Stimulated activated CD8-positive, alpha-beta memory T cell treated with anti-CD3 and anti-CD28 coated beads, Interleukin-4, amount 100 ng/mL, for 1 hour (primary cell): ENCODE measurements at places on chromosomes 7 and 10.

DNA sequence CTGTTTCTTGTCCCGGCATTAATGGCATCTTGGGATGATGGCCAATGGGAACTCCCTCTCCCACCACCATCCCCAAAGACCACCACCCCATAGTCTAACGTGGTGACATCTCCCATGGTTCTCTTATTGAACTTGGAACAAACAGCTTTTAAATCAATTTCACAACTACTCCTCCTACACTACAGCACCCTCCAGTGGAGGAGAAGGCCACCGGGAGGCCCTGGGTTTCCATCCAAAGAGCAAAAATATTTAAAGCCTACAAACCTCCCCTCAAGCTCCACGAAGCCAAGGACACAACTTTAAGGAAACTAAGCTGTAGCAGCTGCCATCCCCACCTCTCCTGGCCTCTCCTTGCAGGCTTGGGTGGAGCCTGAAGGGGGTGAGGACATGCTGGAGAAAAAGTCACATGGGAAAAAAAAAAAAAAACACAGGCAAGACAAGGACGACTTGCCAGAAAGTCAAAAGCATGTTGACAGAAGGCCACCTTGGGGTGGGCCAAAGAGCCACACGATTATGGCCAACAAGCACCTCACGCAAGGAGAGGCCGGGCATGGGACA lies 94.0 kb upstream of the LANCL2 start:
- DNase-seq: no peak

DNA sequence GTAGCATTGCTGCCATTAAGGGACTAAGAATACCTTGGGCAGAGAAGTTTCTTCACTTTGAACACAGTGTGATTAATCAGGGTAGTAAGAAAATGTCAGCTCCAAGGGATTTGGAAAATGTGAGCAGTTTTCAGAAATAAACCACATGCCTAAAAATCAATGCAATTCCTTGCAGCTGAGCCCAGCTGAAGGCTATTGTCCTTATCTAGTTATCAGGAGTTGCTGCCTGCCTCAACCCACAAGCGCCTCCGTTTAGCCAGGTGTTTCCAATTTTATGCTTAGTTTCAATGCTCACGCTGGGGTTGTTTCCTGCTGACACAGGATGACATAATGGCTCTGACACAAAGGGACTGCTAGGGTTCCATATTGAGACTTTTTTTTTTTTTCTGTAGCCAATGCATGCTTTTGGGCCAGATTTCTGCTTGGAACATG lies 132.3 kb upstream of the ANK3 start:
- DNase-seq: no peak

DNA sequence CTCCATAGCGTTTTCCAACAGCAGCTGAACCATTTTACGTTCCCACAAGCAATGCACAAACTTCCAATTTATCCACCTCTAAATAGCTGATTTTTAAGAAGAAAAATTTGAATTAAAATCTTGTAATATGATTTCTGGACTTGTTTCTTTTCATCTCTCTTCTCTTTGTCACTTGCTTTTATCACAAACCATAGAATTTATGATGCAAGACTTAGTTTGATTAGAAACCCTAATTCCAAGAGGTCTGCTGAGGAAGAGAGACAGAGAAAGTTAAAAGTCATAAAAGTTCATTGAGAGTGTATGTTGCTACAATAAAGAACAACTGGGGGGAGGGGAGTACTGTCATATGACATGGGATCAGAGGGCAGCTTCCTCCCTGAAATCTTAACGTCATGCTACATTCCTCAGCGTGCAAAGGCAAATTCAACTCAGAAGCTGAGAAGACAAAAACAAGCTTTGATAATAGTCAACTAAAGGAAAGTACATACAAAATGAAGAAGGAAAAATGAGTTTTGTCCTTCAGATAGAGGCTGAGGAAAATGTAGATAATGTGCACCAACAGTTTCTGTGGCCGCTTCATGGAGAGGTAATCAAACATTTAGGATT lies 18.4 kb upstream of the CUBN start:
- no peak for DNase-seq

DNA sequence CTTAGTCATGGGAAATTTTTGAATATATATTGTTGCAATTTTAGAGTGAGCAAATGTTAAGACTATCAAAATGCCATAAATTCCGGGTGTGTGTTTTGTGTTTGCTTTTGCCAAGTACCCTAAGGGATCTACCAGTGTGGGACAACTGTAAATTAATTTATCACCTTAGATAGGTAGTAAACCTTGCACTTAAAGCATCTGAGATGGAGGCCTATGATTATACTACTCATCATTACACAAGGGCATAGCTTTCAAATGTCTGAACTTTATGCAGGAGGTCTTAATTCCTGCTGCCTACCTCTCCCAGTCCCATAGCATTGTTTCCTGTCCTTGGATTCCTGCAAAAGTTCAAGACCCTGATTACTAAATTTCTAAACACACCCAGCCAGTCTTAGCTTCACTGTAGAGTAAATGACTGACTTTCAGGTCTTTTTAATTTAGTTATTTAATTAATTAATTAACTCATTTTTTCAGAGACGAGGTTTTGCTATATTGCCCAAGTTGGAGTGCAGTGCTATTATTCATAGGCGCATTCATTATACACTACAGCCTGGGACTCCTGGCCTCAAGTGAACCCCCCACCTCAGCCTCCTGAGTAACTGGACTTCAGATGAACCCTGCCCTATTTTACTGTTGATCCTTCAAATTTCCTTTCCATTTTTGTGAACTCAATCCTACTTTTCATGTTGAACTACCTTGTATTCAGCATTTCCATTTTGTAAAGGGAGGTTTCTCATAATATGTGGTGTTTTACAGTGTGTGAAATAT lies 47.0 kb downstream of the THSD7A start:
- DNase-seq: no peak

DNA sequence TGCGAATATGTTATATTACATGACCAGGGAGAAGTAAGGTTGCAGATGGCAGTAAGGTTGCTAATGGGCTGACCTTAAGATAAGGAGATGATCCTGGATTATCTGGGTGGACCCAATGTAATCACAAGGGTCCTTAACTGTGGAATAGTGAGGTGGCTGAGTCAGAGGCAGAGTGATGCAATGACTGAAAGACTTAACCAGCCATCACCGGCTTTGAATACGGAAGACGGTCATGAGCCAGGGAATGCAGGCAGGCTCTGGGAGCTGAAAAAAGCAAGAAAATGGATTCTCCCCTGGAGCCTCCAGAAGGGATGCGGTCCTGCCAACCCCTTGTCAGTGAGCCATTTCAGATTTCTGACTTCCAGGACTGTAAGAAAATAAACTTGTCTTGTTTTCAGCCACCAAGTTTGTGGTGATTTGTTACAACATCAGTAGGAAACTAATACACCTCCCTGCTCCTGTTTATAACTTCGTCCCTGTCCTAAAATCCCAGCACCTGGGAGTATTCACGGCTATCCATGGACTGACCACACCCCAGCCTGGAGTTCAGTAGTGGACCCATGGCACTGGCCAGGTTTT lies 4.6 kb upstream of the C10orf95 start:
- no peak for DNase-seq

GRCh38 chr10:52483587-52483986 lies 169.5 kb downstream of the DKK1 start:
- no peak for DNase-seq

DNA sequence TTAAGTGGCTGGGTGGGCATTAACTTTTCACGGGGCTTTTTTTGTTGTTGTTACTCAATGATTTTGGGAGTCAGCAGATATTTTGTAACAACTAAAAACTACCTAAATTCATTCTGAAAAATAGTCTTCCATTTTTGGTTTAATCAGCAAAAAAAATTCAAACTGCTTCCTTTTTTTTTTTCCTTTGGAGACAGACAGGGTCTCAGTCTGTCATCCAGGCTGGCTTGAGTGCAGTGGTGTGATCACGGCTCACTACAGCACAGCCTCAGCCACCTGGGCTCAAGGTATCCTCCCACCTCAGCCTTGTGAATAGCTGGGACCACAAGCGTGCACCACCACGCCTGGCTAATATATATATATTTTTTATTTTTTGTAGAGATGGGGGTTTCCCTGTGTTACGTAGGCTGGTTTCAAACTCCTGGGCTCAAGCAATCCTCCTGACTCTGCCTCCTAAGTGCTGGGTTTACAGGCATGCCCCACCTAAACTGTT lies 36.5 kb downstream of the SKIDA1 start:
- DNase-seq: no peak

GRCh38 chr7:32522746-32523530 lies 27.6 kb downstream of the AVL9 start:
- DNase-seq: no peak

GRCh38 chr7:101537205-101537604 lies 91.9 kb downstream of the MYL10 start:
- DNase-seq: no peak

DNA sequence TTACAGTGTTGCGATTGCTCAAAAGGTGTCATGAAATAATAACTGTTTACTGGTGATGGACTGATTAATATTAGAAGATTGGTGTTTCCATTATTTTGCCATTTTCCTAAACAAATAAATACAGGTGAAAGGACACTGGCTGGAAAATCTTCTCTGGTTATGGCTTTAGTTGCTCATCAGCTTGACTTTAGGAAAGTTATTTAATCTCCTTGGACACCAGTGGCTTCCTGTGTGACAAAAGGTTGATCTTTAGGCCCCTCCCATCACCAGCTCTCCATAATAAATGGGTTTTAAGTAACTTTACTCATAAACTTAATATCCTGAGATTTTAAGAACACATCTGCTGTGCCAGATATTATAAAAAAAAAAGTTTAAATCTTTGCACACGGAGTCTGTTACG lies 737 bp downstream of the CABCOCO1 start:
- no peak for DNase-seq

DNA sequence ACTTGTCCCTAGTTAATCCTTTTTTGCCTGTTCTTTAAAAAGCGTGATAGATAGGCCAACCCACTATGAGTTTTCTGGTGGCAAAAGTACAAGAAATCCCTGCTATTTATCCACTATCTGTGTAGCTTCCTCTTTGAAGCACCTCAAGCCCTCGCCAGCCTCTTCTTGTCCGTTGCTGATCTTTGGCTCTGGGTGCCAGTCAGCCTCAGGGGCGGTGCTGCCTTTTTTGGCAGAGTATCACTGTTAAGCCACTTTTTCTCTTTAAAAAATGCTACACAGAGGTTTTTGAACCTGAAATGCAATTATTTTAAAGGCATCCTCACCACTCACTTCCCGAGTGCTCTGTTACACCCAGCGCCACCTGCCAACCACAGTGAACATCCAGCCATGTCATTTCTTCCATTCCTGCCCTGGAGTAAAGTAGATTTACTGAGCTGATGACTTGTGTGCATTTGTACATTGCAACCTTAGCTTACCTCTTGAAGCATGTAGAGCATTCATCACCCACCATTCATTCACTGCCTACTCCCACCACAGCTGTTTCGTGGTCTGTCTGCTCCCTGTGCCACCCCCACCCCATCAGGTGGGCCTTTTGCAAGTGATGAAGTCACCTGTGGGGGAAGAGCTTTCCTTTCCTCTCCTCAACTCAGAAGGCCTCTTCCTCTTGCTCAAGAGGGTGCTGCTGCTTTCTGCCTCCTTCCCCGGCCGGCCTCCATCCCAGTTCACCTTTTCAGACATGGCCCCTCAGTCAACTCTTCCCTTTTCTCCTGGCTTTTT lies 414.2 kb upstream of the GALNT17 start:
- no peak for DNase-seq

DNA sequence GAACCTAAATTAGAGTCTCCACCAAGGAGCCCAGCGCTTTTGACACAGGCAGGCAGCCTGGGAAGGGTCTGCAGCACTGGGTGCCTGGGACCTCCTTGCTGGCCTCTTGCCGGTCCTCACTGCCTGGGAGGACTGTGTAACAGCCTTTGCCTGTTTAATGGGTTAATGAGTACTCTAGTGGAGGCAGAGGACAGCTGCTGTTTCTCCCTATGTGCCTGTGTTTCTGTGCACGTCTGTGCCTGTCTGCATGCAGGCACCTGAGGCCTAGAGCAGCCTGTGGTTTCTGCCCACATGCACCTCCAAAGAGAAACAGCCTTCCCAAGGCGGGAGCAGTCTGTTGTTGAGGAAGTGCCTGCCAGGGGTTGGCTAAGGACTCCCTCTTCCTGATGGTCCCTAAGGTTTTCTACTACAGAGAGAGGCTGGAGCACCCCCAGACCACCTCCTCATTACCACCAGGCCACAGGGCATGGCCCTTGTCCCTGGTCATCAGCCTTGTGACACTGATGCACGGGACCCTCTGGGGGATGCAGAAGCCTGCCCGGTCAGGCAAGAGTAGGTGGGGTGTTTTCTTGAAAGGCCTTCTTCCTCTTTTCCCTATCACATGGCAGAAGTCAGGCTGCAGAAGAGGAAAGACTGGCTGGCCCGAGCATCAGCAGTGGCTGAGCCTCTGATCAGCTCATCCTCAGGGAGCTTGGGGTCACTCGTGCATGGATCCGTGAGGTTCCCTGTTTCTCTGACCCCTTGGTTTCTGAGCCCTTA lies 14.2 kb downstream of the SLC29A3 start:
- no peak for DNase-seq

GRCh38 chr10:128626397-128627000 lies 500.3 kb upstream of the MKI67 start:
- DNase-seq: no peak
